ENCODE measurements at places on chromosomes 2 and 18.

- no peak for DNase-seq
Measured at GRCh38 chr18:46246101-46246500, 141.9 kb downstream of the HAUS1 start.

DNA sequence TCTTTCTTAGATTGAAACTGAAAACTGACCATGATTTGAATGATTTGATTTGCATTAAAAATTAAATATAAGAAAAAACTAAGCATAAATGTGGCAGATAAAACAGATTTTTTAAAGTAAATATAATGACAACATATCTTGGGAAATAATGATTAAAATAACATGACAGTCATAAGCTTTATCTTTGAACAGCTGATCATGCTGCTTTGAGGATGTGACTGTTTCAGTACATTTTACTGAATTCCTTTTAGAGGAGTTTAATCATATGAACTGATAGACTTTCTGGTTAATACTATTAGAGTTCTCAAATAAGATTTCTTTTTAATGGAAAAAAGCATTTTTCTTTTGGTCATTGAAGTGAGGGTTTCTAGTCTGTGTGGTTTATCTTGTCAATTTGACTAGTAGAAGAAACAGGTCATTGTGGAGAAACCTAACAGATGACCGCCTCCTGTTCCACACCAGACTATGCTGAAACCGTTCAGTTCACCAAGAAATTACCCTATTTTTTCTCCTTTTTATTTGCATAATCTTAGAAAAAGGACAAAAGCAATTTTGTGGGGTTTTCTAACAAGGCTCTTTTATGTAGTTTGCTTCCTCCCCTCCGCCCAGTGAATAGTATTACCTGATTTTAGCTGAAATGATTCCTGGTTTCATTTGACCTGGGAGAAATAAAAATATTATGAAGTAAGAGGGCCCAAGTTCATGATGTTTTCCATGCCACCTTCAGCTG is 262.1 kb downstream of the PTGR3 start:
- DNase-seq, result no peak

DNA sequence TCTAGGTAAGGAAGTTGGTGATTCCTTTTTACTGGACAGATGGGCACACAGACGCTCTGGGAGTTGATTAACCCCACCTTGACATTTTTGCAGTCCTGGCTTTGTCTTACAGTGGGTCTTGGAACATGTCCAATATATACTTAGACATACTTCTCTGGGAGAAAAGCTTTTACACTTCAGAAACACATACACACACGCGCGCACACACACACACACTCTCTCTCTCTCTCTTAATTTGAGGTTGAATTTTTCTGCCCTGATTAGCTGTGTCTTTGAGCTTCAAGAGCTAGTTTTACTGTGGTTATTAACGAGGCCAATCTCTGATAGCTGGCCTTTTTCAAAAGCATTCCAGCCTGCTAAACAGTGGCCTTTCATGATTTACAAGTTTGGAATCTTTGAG is 215.0 kb downstream of the MYCN start:
- no peak for DNase-seq

DNA sequence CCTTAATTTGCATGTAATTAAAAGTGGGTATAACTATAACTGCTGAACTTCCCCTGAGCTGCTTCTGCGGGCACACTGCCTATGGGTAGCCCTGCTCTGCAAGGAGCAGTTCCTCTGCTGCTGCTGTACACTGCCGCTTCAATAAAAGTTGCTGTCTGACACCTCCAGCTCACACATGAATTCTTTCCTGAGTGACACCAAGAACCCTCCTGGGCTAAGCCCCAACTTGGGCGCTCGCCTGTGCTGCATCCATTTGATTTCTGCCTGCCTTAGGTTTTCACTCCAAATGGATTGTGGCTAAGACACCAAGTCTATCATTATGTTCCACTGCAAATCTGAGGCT is 215.7 kb downstream of the ANAPC1 start:
- no peak for DNase-seq

GRCh38 chr2:9692456-9693195 is 61.8 kb upstream of the YWHAQ start:
- no peak for DNase-seq

DNA sequence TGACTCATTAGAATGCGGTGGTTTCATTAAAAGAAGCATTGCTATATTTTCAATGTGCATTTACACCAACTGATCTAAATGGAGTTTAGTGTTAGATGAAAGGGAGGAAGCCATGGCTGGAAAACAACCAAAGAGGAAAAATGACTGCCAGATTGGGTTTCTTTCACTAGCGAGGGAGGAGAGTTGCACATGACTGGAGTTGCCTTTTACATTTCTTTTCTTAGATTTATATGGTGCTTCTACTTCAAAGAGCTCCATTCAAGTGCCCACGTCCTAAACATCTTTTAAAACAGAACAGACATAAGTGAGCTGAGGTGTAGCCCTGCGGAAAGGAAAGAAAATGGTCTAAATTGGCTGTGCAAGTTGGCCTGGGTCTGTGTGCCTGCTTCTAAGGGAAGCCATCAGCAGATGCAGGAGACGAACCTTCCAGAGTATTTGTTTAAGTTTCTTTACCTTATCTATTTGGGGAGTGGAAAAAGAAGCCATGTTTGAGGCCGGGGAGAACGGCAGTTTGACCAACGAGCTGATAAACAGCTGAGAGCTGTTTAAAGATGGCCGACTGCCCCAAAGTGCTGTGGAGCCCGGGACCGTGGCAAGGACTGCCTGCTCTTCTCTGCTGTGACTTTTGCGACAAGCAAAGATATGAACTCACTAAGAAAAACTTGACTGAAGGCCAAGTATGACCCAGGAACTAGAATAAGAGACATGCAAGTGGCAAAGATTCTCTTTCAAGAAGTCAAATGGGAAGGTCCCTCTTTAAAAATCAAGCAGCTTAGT is 327.0 kb downstream of the ZNF516 start:
- DNase-seq, result no peak

- no peak for DNase-seq
Measured at GRCh38 chr18:32582455-32582854, 111.8 kb upstream of the GAREM1 start.

- DNase-seq, result no peak
Measured at GRCh38 chr2:128260239-128261138, 58.2 kb downstream of the HS6ST1 start.

- no peak for DNase-seq
Measured at GRCh38 chr18:51006948-51007789, 22.8 kb upstream of the SMAD4 start.

GRCh38 chr18:57916684-57917083 is 113.6 kb upstream of the ATP8B1 start:
- no peak for DNase-seq

Measured in activated CD4-positive, alpha-beta T cell treated with anti-CD3 and anti-CD28 coated beads, Interleukin-2, amount 50 U/mL, for 24 hours (primary cell).